Activated CD4-positive, alpha-beta T cell treated with anti-CD3 and anti-CD28 coated beads, Interleukin-2, amount 10 ng/mL, durations not matched to agents 7 days and 5 days (primary cell): ENCODE measurements at places on chromosomes 4 and X. TPM values are rescaled to one million over a fixed set of nuclear protein-coding genes. Genes with fewer than 3 reads are reported as not detected.
A peak's percentile ranks its signal among the peaks of the same experiment; 100 is the strongest.

DNA sequence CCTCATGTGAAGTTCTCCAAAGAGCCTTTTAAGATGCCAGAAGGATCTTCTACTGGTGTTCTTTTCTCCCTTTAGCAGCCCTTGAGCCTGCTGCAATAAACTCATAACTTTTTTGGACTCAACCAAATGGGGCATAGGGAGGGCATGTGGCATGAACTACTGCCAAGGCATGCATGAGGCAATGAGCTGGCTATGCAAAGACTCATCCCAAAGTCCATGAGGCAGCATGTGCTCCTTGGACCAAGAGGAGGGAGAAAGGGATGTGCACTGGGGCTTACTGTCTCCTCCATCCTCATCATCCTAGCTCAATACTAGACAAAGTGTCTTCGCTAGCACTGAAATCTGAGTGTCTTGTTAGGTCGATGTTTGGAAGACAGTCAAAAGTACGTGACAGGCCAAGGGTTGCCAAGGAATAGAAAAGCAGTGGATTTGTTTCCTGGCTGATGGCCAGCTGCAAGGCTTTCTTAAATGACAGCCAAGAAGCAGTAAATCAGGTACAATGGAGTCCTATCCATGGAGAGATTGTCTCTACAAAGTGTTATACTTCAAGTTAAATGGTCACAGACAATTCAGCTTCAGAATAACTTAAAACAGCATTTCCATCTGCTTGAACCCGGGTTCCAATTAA, 44.5 kb upstream of the ATXN3L start:
- no peak for DNase-seq

DNA sequence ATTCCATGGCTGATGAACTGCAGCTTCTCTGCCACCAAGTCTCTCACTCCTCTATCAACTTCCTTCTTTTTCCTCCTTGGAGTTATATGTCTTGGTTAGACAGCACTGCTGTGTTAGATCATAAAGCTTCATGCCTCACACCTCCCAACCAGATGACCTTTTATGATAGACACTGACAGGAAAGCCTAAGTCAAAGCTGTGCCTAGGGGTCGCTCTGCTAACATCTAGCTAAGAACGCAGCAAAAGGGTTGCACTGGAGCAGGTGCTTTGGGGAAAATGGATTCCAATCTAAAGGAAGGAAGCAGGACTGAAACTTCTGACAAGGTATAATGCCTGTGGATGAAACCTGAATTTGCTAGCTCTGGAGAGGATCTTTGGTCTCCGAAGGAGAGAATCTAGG, 509.7 kb downstream of the SMARCA1 start:
- DNase-seq, result no peak

- DNase-seq, result no peak
These were observed 88.9 kb downstream of the RTL5 start for GRCh38 chrX:72042852-72043248.

GRCh38 chr4:187414716-187415115, 580.9 kb upstream of the ZFP42 start:
- DNase-seq, result no peak

DNA sequence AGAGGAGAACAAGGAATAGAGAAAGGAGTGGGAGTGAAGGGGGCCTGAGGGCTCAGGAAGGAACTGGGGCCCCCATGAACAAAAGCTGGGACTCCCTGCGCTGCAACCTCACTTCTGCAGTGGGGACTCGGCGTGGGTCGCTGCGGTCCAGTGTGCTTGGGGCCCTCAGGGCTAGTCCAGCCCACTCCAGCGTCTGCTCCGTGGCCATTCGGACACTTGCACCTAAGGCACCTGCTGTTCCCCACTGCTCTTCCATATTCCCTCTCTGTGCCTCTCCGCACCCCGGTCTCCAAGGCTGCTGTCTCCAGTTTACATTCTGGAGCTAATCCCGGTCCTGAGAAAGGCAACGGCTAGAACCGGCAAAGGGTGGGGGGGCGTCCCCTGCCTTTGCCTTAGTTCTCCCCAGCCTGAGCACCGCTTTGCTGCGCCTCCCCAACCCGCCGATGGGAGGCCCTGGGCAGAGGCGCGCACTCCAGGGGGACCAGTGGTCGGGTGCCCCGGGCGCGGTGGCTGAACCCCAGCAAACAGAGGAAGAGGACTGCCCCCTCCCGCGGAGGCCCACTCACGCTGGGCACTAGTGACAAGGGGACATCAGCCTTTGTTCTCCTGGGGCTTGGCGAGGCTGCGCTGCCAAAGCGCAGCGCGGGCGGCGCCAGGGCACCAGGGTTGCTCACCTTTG, 327.7 kb upstream of the F9 start:
- DNase-seq, result no peak

- DNase-seq, result no peak
These were observed 493.0 kb upstream of the PITX2 start for GRCh38 chr4:111115881-111116280.

DNA sequence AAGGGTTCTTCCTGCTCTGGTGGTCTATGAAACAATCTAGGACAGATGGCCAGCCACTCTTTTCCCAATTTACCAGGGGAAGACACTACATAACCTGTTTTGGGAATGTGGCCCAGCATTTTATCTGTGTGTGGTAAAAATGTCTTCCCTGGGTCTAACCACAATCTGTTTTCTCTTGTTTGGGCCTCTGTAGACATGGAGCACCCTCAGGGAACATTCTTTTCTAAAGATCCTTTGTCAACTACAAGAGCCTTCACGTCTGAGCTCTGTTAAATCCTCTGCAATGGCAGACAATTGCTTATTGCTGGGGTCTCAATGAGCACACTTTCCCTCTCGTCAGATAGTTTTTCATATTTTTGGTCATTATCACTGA, 35.5 kb downstream of the PLAC1 start:
- DNase-seq, result no peak

- DNase-seq, result no peak
These were observed 4.4 kb downstream of the FGFBP2 start for GRCh38 chr4:15958562-15958961.

DNA sequence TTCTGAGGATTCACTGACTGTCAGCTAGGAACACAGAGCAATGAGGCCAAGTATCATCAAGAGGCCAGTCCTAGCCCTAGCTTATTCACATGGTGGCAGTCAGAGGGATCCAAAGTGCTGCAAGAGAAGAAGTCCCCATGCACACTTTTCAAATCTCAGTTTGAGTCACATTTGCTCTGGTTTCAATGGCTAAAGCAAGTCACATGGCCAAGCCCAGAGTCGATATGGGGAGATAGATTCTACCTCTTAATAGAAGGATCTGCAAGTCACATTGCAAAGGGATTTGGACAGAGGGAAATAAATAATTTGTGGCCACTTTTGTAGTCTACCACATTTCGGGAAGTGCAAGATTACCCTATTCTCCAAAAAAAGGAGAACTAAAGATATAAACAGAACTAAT, 3.7 kb upstream of the LCORL start:
- DNase-seq, result no peak

DNA sequence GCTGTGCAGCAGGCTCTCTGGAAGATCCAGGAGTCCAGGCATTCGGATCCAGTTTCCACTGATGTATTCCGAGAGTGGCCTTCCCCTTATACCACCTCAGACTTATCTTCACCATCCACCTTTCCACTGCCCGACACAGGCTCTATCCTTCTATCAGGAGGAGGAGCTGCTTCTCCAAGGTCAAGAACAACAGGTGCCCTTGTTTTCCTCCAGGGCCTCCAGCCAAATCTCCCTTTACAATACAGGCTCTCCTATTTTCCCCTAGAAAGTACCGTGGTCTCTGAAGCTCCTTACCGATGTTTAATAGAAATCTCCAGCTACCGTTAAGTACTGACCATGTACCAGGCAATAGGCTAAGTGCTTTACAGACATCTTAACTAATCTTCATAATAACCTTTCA, 61.3 kb downstream of the AFAP1 start:
- no peak for DNase-seq

DNA sequence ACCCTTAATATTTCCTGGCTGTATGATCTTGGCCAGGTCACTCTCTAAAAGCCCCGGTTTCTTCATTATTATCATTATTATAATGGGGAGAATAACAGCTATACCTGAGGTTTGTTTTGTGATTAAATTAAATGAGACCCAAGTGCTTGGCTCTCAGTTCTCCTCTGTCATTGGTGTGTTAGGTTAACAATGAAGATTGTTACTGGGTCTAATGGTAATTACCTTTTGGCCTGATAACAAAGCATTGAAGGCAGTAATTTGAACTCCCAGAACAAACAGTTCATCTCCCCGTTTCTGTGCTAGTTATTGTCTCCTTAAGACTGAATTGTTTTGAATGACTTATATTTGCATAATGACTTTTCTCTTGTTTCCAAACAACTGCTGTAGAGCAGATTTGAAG, 6.8 kb upstream of the ANAPC4 start:
- no peak for DNase-seq

- DNase-seq, result no peak
These were observed 159.3 kb downstream of the SH3KBP1 start for GRCh38 chrX:19727887-19728648.

- no peak for DNase-seq
These were observed 50.2 kb downstream of the MGST2 start for GRCh38 chr4:139715746-139716391.

DNA sequence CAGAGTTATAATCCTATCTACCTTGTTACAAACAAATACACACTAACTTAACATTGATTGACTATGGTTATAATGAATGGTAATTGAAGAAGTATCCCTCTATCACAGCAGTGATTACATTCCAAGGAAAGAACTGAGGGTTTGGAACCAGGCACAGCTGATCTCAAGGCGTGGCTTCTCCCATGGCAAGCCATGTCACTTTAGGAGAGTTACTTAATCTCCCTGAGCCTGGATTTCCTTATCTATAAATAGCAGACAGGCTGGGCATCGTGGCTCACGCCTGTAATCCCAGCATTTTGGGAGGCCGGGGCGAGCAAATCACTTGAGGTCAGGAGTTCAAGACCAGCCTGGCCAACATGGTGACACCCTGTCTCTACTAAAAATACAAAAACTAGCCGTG, 25.6 kb downstream of the SORBS2 start:
- DNase-seq, result no peak

DNA sequence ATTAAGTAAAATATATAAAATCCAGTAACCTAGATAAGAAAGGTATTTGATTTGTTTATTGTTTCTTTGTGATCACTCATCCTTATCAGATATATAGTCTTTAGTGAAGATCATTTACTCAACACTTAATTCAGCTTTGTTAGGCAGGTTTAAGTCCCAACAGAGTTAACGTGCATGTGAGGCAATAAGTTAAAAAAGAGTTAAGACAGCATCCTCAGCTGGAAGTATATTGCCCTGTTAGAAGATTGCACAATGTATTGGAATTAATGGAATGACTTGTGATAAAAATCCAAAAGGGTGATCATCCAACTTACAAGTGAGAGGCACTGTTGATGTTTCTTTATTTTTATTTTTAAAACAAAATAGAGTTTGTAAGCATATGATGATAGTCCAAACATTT, 1162.1 kb downstream of the RAPGEF2 start:
- DNase-seq, result no peak

- DNase-seq, result no peak
These were observed 50.3 kb downstream of the PPP2R2C start for GRCh38 chr4:6422105-6422504.

DNA sequence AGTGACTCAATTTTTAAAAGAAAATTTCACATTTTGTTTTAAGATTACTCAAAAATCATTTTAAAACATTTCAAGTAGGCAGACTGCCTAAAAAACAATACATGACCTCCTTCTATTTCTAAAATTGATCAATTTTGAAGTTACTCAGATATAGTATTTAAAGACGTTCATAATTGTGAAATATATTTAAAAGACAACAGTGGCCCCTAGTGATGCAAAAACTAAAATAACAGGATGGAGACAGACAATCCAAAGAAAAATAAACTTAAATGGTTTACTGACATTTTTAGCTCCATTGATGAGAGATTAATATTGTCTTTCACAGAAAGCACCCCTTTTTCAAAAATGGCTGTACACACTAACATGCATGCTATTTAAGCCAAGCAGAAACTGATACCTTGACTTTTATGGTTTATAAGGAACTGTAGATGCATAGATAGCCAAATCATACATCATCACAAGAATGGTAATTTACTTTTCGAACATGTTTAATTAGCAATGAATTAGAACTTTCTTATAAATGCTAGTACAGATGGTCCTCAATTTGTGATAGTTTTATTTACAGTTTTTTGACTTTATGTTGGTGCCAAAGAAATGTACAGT, 69.8 kb upstream of the FAT4 start:
- no peak for DNase-seq

DNA sequence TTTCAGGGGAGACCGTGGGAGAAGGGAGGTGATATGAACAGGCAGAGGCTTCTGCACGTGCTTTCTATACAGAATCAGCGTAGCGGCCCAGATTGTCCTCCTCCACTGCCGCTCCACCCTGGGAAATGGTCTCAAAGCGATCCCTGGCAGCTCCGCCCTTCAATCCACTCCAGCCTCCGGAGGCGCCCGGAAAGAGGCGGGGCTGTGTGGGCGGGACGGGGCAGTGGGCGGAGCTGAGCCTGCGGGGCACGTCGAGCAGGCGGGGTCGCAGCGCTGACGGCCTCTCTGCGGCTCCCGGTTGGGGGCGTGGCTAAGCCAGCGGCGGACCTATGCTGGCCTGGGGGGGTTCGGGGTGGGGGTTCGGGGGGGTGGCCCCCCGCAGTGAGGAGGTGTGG, 210 bp upstream of the SMIM10L2A start:
- DNase-seq, result peak; percentile 85

DNA sequence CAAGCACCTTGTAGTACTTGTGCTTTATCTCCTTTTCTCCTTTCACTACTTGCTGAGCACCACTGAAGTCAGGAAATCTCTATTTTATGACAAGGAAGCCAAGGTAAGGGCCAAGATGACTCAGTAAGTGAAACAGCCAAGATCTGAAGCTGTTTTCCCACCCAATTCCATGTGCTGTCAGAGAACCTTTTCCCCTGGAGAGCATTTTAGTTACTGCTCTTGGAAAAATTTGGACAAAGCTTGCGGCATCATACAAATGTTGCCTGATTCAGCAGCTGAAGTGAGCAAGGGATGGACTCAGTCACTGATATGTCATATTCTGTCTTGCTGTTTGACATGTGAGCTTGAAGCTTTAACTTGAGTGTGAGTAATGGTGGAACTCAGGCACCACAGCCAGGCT, 391.4 kb downstream of the RAB28 start:
- DNase-seq, result no peak

- peak; percentile 17 for DNase-seq
These were observed 292.9 kb downstream of the TLL1 start for GRCh38 chr4:166165829-166166420.

- no peak for DNase-seq
These were observed 182.9 kb downstream of the ZIC3 start for GRCh38 chrX:137748827-137749226.

DNA sequence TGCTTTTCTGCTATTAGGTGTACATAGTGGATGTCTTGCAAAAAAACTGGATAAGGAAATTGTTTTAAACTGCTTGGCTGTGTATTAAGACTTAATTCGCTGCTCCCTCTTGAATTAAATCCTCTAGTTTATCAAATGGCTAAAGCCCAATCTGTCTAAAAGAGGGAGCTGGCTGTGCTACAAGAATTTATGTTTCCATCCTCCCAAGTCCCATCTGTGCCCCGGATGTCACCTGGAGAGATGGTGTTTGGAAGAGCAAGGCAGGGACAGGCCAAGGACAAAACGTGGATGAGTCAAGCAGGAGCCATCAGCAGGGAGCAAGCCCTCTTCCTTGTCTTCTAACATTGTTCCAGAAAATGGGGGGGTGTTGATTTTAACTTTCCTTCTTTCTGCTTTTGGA, 171.3 kb upstream of the LCORL start:
- no peak for DNase-seq

CTAG1B gene
- not detected for total RNA-seq

SSX7 gene
- not detected for total RNA-seq

TBCK gene
- 31.7 TPM for total RNA-seq

SYN1 gene
- 0.35 TPM for total RNA-seq

GAGE12C gene
- total RNA-seq, result not detected

CT55 gene
- total RNA-seq, result not detected

ADAM29 gene
- total RNA-seq, result not detected

HNRNPDL gene
- total RNA-seq, result 320 TPM

SERTM2 gene
- not detected for total RNA-seq

KDM6A gene
- 27.6 TPM for total RNA-seq

UGT8 gene
- 0.12 TPM for total RNA-seq
